Heart right ventricle (tissue), 16 donors: ENCODE measurements at places on chromosomes 7 and 10. TPM values are rescaled to one million over a fixed set of nuclear protein-coding genes. Genes with fewer than 3 reads are reported as not detected.

- no peaks in the 10 kb centered on the region for H3K27me3 ChIP-seq
- H3K4me3 ChIP-seq: no peak overlapping the region
- no peak for DNase-seq
- no peak overlapping the region for H3K27ac ChIP-seq
- no peaks in the 10 kb centered on the region for H3K36me3 ChIP-seq
- no peaks in the 10 kb centered on the region for H3K4me1 ChIP-seq
Measured at GRCh38 chr7:124085179-124085578, 52.3 kb upstream of the TMEM229A start.

GRCh38 chr7:148982654-148983199, 45.6 kb downstream of the PDIA4 start:
- H3K4me1 ChIP-seq: peaks cover 19% of the 10 kb centered on the region
- peaks cover 6% of the 10 kb centered on the region for H3K27me3 ChIP-seq
- no peak overlapping the region for H3K27ac ChIP-seq
- peak overlapping the region; percentile 78 for H3K4me3 ChIP-seq

The MKRN1 gene
- 102 TPM for total RNA-seq

The SPDYE2 gene
- total RNA-seq: not detected
